ENCODE measurements at places on chromosomes 3 and 15.

DNA sequence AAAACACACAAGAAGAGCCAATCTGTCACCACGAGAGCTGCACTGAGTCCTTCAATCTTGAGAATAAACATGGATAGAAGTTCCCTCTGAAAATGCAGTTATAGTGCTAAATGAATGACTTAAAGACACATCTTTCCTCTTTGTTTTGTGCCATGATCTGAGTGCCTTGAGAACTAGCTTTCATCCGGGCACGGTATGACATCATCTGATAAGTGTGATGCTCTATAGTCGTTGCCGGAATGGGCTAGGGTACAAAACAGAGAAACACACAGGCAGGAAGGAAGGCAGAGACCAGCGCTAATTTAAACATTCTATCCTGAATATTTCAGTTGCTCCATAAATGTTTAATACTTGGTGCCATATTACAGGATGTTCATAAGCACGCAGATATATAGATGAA is 146.5 kb downstream of the TNIK start:
- no peak for DNase-seq

GRCh38 chr3:191263365-191263764 is 64.3 kb downstream of the OSTN start:
- DNase-seq = no peak

DNA sequence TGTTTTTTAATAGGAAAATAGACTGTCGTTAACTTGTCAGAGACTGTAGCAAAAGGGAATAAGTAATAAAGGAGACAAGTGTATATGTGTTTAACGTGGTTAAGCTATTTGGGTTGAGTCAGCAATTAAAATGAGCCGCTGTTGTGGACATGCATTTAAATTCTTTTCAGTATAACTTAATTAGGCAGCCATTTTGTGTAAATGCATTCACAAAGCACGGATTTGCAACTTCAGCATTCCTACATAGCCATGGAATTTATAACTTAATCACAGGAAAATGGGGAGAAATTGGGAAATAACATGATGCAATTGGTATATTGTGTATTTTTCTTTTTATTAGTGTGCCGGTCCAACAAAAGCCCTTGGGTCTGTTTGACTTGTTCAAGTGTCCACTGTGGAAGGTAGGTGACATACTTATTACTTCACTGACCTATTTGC is 27.9 kb downstream of the USP3 start:
- DNase-seq = no peak

GRCh38 chr3:165835431-165835830 is 1.8 kb downstream of the BCHE start:
- DNase-seq = no peak

DNA sequence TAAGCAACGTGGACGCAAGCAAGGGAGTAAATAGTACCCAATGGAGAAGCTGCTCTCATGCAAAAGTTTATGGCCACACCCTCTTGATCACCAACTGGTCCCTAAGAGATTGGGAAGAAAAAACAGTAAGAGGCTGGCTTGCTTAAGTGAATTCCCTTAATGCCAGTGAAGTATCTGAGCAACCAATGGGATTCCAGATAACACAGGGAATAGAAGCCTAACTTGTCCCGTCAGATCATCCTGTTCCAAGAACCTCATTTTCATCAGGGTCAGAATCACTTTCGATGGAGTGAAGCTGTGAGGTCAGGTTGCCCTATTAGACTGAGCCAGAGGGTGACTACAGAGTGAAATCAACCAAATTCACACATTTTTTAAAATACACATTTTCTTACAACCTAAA is 104.3 kb downstream of the CD47 start:
- peak; percentile 52 for DNase-seq

DNA sequence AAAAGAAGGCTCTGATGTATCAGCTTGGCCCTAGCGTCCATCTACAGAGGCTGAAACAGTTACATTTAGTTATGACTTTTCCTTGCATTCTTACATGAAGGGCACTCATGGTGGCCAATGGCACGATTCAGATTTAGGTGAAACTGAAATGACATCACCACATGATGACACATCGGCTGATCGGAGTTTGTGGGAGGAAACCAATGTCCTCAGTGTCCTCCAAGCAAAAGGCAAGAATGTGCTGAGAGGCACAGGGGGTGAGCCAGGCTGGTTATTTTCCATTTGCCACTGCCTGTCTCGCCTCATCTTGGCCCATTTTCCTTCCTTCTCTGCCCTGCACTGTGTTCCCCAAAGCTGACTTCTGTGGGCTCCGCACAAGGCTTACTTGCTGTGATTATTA is 34.4 kb downstream of the TARS3 start:
- no peak for DNase-seq

GRCh38 chr15:67033571-67034044 is 31.8 kb upstream of the SMAD3 start:
- DNase-seq = no peak

- no peak for DNase-seq
Observed at GRCh38 chr3:134903837-134904236, 108.8 kb downstream of the EPHB1 start.

DNA sequence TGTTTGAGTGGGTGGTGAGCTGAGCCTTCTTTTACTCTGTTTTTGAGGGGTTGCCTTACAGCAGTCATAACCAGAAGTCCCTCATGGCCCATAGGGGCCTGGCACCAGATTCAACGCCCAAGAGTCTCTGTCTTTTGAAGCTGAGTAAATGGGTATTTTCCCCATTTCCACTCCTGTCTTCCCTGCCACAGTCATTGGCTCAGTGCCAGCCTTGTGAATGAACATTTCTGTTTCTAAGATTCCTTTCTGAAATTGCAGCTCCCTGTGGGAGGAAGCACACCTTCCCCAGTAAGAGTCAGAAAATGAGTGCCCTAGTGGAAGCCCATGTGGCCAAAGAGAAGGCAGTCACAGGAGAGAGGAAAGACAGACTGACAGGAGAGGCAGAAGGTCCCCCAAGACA is 43.7 kb upstream of the POLR2M start:
- no peak for DNase-seq

All from muscle of back (tissue), 13 donors.